Caki2 (cell line): ENCODE measurements at places on chromosomes 7 and 10.

DNA sequence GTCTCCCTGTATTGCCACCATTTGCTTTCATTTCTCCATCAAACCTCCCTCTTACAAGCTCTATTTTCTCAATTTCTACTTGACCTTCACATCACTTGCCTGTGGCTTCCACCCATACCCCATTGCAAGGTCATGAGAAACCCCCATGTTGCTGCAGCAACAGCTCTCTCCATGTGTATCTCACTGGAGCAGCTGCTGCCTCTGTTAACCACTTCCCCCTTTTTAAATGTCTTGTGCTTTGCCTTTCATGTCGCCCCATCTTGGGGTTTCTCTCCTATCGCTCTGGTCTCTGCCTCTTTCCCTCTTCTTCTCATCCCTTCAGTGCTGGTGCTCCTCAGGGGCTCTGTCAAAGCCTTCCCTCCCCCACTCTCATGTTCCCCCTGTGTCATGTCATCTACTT is 148.8 kb downstream of the CHN2 start:
- DNase-seq: no peak

- DNase-seq: no peak
Observed at GRCh38 chr10:9296190-9296589, 1241.7 kb downstream of the GATA3 start.

- DNase-seq: no peak
Observed at GRCh38 chr7:52325237-52325636, 710.2 kb upstream of the POM121L12 start.

- DNase-seq: no peak
Observed at GRCh38 chr7:47351233-47352154, 230.4 kb downstream of the TNS3 start.
